ENCODE measurements at places on chromosomes 7 and 10.

GRCh38 chr7:24356718-24357386 is 72.9 kb downstream of the NPY start:
- DNase-seq = no peak

GRCh38 chr10:11646450-11646849 is 35.0 kb upstream of the USP6NL start:
- DNase-seq = no peak

GRCh38 chr7:144019457-144019856 is 19.3 kb downstream of the OR6B1 start:
- DNase-seq = peak; percentile 85

- peak; percentile 74 for DNase-seq
These were observed 312.4 kb upstream of the CACNA2D1 start for GRCh38 chr7:82755705-82756551.

- DNase-seq = peak; percentile 22
These were observed 104.9 kb upstream of the FAM180A start for GRCh38 chr7:135853499-135853898.

DNA sequence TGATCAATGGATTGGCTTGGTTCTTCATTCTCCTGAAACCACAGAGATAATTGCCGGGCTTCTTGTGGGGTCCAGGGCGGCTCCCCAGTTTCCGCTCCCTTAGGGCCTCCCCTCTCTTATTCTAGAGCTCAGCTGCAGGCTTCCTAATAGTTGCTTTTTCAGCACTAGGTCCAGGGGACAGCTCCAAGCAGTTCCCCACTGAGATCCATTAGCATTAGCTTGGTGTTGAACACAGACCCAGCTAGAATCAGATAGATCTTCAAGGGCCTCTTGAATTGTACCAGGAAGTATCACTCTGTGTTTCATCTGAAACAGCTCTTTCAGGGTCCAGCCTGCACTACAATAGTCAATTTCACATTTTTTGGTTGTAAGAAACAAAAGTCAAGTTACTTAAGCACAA is 238.7 kb downstream of the SEC23IP start:
- peak; percentile 22 for DNase-seq

- peak; percentile 46 for DNase-seq
These were observed 295.6 kb downstream of the CCDC3 start for GRCh38 chr10:12705943-12706342.

- no peak for DNase-seq
These were observed 224.2 kb downstream of the PLXNA4 start for GRCh38 chr7:132351954-132352499.

DNA sequence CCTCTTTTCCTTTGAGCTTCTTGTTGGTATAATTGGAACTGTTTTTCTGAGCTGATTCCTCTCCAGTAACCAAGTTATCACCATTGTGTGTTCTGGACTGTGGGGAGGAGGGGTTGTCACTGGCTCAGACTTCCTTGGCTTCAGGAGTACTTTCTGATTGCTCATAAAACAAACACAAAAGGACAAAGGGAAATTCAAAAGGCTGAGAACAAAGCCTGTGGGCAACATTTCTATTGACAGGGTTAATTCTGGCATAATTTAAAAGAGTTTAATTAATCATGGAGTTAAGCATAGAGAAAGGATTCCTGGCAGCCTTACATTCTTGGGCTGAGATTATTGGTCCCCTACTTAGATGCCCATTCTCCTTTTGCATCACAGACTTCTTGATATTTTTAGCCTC is 222.9 kb upstream of the KMT2E start:
- DNase-seq = no peak

GRCh38 chr10:122450353-122450990 is 4.0 kb upstream of the ARMS2 start:
- DNase-seq = no peak

GRCh38 chr7:50479743-50480517 is 29.8 kb upstream of the FIGNL1 start:
- DNase-seq = no peak

DNA sequence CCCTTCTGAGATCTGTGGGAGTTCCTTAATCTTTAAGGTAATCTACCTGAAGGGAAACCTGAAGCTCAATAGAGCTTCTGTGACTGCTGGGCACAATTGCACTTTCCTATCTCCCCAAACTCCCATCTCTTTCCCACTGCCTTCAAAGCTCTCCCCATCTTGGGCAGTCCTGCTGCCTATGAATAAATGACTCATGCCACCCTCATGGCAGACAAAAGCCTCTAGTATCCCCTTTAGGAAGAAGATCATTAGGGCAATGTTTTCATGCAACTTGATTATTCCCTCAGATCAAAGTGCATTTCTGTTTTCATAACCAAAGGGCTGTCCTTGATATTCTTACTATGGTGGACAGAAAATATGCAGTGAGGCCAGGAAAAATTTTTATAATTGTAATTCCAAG is 704.9 kb upstream of the LRRN3 start:
- peak; percentile 37 for DNase-seq

GRCh38 chr10:122148876-122149560 is 122.1 kb upstream of the BTBD16 start:
- DNase-seq = no peak

- no peak for DNase-seq
These were observed 121.5 kb downstream of the SNX10 start for GRCh38 chr7:26413007-26413691.

DNA sequence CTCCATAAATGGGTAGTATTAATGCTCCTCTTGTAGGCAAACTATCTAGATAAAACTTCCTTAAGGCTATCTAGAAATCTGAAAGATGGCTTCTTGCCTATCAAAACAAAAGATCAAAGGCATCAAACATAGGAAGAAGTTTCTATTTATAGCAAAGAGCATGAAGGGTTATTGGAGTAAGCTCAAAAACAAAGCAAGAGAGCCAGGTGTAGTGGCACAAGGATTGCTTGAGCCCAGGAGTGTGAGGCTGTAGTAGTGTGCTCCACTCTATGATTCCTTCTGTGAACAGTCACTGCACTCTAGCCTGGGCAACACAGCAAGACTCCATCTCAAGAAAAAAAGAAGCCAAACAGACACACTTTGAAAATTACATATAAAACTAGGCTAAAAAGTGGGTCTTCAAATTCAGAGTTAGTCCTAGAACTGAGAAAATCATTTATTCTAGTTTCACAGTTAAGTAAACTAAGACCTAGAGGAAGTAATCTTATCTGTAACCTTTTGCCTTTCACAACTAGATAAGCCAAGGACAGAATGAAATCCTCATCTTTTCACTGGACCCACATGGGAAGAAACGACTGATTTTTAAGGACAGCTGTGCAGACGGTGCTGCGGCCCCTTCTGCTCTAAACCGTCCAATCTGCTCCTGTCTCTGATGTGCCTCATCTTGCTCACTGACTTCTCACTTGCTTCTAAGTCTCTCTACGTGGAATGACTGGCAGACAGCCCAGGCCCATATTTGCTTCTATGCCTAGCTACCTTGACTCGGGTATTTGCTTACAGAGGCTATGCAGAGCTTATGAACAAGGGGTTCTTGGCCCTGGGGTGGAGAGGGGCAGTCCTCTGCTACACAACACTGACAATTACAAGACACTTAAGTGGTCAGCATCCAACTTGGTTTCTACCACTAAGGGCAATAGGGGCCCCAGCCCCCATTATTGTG is 50.0 kb downstream of the ESYT2 start:
- DNase-seq = no peak

GRCh38 chr7:137091396-137091795 is 222.9 kb downstream of the CHRM2 start:
- DNase-seq = peak; percentile 45

DNA sequence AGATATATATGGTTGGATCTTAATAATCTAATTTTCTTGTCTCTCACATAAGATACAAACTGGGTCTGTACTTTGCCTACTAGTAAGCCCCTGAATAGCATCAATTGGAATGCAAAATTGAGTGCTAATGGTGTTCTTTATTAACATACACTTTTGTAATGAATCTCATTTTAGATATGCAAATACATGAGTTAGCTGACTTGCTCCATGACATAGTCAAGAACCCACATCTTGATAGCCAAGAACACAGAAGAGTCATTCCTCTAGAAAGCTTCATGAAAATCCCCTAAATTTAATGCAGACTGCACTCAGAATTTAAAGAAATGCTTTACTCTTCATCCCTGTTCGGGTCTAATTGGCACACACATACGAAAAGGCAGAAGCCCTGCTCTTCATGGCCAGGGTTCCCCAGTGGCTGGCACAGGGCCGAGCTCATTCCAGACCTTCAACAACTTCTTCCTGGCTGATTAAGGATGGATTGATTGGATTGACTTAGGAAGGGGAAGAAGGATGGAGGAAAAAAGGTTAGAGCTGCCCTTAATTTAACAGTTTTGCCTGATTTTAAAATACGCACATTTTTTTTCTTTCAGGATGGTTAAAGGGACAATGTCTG is 431.1 kb upstream of the KLF6 start:
- no peak for DNase-seq

- no peak for DNase-seq
These were observed 44.6 kb downstream of the COL28A1 start for GRCh38 chr7:7491044-7491443.

- DNase-seq = no peak
These were observed 383.0 kb upstream of the SHH start for GRCh38 chr7:156195276-156195675.
